ENCODE measurements at places on chromosomes 6 and 20. TPM values are rescaled to one million over a fixed set of nuclear protein-coding genes. Genes with fewer than 3 reads are reported as not detected.

GRCh38 chr6:166167258-166167731, 356 bp downstream of the TBXT start:
- DNase-seq: peak; percentile 88

DNA sequence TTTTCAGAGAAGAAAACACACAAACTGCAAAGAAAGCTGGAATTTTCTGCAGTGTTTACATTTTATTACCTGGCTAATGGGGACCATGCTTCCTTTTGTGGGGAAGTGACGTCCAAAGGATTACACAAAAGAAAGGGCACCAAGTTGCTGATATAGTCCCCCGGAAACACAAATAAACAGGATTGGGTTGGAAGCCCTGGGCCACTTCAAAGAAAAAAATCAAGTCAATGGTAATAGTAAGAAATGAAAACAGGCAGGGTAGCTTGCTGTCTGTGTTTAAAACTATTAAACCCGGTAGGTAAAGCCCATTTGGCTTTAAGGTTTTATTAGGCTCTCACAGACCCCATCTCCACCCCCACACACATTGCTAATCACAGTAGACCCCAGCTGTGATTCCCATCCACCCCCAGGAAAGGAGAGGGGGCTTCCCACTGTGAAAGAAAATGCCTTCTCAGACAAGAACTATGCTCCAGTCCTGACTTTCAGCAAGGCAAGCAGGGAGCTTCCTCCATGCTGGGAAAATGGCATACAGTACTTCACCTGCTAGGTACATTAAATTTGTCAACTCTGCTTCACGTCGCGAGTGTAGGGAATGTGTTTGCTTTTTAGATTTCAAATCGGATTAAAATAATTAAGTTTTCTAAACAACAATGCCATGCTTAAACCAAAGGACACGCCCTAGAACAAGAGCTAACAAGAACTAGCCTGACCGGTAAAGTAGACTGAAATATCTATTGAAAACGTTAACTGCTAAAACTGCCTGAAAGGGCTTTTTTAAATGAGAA, 1.1 kb downstream of the PERP start:
- peak; percentile 75 for DNase-seq

GRCh38 chr20:10276878-10277580, 58.4 kb downstream of the SNAP25 start:
- DNase-seq: no peak

GRCh38 chr6:64288351-64288750, 652.7 kb downstream of the PHF3 start:
- DNase-seq: no peak

EIF6 gene
- 246 TPM for total RNA-seq

SLC17A1 gene
- total RNA-seq: not detected

UBR2 gene
- total RNA-seq: 18.7 TPM

All from H7 (cell line).